Hypothalamus (tissue), 51 donors: ENCODE measurements at places on chromosomes 16 and 17.
A peak's percentile ranks its signal among the peaks of the same experiment; 100 is the strongest.

DNA sequence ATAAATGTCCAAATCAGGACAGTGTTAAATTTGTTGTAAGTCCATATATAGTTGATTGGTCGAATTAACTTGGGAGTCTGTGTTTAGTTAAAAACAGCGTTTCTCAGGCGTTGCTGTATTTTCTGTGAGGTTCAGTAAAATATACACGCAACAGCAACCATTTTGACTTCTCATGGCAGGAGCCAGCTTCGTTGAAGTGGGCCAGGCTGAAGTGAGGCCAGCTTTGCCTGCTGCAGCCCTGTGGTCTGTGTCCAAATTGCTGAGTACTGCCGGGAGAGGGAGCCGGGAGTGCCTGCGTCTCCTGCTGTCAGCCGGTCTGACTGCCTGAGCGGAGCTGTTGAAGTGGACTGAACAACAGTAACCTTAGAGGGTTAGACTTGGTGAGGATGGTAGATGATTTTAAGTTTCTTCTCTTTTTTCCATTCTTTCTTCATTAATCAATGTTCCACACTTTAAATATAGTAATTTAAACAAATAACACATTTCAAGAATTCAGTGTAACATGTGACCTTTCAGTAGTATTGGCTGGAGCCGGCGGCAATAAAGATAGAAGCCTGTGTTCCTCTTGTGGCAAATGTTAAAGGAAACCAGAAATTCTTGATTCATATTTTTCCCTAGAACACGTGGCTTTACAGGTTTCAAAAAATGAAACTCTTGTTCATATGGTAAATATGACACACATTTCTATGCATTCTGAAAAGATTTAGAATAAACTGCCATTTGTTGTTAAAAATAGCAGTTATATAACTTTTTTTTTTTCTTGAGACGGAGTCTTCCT is 37.0 kb upstream of the ZNF750 start:
- no peak for DNase-seq

DNA sequence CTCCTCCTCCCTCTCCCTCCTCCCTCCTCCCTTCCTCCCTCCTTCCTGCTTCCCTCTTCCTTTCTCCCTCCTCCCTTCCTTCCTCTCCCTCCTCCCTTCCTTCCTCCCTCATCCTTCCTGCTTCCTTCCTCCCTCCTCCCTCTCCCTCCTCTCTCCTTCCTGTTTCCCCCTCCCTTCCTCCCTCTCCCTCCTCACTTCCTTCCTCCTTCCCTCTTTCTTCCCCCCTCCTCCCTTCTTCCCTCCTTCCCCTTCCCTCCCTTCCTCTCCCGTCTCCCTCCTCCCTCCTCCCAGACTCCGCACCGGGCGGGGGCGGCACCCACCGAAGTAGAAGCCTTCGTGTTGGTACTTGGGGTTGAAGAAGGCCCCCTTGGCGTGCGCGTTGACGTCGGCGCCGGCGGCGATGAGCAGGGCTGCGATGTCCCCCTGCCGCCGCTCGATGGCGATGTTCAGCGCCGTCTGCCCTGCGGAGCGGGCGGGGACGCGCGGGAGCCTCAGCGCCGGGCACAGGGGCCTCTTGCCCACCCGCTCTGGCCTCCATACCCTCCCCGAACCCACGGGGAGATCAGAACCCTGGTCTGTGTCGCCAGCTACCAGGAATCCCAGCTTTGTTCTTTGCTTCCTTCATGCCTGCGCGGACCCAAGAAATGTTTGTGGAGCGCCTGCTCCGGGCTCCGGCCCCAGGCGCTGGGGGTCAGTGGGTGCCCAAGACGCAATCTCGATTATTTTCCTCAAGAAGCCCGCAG is 22.2 kb downstream of the TRPV3 start:
- DNase-seq = peak; percentile 68

DNA sequence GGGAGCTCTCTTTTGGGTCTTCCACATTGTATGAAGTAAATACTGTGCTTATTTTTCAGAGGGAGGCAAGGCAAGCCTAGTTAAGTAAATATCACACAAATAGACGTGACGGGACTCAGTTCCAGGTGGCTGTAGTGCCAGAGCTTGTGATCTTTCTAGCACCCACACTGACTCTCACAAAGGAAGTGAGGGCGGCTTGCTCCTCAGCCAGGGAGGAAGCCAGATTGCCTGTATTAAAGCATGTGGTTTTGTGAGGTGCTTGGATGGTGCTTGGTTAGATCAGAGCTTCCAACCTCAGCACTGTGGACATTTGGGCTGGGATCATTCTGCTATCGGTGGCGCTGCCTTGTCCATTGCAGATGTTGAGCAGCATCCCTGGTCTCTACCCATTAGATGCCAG is 80.1 kb downstream of the VAT1L start:
- no peak for DNase-seq

DNA sequence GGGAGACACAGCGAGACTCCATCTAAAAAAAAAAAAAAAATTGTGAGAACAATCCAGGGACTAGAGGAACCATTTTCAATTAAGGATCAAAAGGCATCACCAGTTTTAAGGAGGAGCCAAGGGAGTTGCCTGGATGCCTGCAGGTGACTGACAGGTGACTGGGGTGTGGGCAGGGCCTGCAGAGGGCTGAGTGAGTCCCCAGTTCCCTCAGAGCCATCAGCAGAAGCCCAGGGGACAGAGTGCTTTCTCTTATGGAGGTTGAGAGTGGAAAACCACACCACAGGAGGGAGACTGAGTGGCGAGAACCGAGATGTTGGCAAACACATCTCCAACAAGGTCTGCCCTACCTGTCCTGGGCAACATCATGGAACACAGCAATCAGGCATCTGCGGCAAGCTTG is 27.1 kb upstream of the CREBBP start:
- DNase-seq = no peak

DNA sequence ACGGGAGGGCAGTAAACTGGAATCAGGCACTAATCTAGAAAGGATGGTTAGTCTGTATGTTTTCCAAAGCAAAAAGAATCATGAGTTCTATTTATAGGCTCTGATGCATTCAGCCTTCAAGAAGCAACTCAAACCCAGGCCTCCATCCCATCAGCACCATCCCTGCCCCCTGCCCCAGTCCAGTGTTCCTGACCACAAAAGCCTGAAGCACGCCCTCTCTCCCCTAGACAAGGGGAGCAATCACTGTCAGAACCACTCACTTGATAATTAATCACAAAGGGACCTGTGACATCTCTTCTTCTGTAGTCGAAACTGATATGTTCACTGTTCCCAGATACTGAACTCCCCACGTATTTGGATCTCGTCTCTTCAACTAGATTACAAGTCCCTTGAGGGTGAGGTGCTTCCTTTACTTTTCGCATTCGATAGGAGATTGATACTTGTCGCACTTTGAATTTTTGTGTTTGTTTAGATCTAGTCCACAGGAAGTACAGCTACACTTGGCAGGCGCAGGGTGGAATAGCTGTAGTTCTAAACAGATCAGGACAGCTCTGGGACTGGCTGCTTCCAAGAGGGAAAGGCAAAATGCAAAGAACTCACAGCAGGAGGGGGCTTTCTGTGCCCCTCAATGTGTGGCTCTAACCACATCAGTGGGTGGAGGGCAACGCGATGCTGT is 36.4 kb upstream of the CCDC182 start:
- no peak for DNase-seq

- no peak for DNase-seq
These were observed 25.8 kb downstream of the PIK3R5 start for GRCh38 chr17:8939496-8940334.

- DNase-seq = no peak
These were observed 149.9 kb downstream of the CDK5R1 start for GRCh38 chr17:32636598-32637218.
